NCI-H187 (cell line): ENCODE measurements at places on chromosomes 7 and 10.

- no peak for DNase-seq
Observed at GRCh38 chr7:155184923-155185322, 112.8 kb upstream of the INSIG1 start.

DNA sequence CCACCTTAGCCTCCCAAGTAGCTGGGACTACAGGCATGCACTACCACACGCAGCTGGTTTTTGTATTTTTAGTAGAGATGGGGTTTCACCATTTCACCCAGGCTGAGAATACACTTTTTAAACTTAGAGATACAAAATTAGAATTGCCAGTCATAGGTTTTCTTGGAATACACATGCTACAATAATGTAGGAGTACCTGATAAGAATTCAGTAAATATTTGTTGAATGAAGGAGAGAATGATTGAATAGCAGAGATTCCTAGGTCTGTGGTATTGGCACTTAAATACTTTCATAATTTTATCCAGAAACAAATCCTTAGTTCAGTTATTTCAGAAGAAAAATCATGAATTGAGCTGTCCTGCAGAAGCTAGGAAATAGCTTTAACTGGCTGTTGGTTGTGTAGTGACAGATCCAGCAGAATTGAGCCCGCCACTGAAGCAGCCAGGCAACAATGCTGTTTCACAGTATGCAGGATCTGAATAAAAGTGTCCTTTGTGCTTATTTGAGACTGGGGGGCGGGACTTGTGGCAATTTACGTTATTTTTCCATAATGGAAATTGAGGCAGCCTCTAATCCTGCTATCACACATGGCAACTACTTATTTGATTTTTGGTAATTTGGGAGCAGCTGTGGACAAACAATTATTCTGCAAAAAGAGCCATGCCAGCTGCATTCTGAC, 31.5 kb downstream of the NRF1 start:
- DNase-seq: no peak

DNA sequence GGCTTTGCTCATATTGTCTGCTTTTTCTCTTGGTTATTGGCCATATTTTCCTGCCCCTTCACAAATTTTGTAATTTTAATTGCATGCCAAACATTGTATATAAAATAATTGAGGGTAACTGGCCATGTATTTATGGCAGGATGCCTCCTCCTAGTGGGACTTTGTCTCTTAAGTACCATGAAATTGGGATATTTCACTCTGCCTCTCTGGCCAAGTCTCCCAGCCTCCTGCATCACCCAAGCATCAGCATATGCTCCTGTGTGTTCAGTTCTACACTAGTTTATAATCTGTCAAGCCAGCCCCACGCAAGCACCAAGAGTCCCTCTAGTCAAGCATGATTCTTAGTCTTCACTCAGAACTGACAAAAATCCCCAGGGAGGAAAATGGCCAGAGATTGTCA, 44.2 kb upstream of the FHIP2A start:
- DNase-seq: no peak

- no peak for DNase-seq
Observed at GRCh38 chr7:3318874-3319273, 17.8 kb downstream of the SDK1 start.

- peak; percentile 57 for DNase-seq
Observed at GRCh38 chr7:137169282-137169698, 174.2 kb downstream of the PTN start.

DNA sequence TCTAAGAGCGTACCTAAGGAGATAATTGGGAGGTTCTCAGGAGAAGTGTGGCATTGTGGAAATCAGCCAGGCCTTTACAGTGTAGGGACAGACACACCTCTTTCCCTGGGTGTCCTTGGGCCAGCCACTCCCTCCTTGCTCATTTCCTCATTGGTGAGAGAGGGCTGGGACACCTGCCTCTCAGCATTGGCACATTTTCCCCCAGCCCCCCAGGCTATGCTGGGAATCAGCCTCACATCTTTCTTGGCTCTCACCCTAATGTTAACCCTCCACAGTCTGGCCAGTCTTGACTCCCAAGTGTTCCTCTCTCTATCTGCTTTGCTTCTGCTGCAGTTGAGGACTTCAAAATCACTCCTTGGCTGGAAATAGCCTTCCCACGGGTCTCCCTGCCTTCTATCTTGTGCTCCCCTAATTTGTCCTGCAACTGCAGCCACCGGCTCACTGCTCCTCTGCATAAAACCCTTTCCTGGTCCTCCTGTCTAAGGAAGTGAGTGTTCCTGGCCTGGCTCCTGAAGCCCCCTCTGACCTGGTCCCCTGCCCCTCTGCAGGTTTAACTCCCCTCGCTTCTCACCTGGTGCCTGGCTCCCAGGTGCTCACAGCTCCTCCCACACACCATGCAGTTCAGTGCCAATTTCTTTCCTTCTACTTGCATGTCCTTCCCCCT, 15.8 kb downstream of the TBXAS1 start:
- no peak for DNase-seq
